ENCODE measurements at places on chromosomes 12 and 14.

GRCh38 chr14:55514819-55515490 is 65.1 kb upstream of the KTN1 start:
- no peak for DNase-seq

DNA sequence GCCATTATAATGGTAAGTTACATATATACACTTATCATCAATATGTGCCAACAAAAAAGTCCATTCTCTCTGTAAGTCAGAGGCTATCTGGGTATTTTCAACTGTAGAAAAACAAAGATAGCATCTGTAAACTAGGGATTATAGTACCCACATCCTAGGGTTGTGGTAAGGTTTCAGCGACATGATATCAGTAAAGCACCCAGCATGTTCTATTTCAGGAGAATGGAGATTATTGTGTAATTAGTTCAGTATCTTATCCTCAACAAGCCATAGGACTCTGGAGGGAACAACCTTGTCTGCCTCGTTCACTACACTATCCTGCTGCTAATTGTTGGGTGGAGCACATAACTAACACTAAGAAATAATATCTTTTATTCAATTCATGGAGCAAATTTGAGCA is 19.7 kb upstream of the CKAP4 start:
- DNase-seq: no peak

DNA sequence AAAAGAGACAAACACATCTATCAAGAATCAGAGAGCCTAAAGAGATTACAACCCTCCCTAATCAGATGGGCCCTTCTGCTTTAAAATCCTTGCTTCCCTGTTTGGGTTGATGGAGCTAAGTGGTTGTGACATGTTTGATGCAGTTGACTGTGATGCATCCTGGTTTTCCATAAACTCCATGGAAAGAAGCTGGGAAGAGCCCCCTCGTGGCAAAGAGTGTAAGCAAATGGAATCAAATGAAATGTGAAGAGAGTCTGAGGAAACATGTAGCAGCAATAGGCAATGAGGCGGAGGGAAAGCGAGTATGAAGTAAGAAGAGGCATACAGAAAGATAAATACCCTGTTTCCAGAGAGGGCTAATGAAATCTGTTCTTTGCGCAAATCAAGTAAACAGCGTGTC is 70.4 kb upstream of the SLCO1C1 start:
- no peak for DNase-seq

DNA sequence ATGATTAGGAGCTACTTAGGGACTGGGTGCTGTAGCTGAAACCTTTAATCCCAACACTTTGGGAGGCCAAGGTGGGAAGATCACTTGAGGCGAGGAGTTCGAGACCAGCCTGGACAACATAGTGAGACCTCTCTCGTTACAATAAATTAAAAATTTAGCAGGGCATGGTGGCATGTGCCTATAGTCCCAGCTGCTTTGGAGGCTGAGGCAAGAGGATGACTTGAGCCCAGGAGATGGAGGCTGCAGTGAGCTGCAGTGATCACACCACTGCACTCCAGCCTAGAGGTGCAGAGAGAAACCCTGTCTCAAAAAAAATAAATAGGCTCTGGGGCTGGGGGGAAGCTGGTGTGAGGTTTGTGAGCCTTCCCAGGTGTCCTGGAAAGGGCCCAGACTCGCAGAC is 97.2 kb downstream of the FBXL14 start:
- DNase-seq: peak; percentile 82

GRCh38 chr14:63795532-63795931 is 57.3 kb upstream of the SYNE2 start:
- DNase-seq: no peak

- DNase-seq: no peak
Observed at GRCh38 chr12:31325524-31325875, 450 bp downstream of the SINHCAF start.

DNA sequence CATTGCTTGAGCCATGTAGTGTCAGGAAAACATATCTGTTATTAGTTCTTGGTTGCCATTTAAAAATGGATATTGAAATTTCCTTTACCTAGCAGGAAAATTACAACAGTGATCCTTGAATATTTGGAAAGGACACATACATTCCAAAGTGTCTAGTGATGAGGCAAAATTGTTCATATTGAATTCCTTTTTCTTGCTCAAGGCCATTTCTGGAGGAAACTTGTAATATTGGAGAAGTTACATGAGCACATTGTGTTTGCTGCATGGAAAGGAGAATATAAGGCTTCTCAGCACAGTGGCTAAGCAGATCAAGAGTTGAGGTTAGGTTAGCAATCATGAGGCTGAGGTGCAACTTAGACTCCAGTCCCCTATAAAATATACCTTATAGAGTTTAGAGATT is 121.9 kb downstream of the PDE3A start:
- no peak for DNase-seq

- no peak for DNase-seq
Observed at GRCh38 chr12:115353467-115353866, 669.5 kb upstream of the TBX3 start.

- DNase-seq: no peak
Observed at GRCh38 chr12:73452672-73453469, 1084.8 kb upstream of the ATXN7L3B start.

GRCh38 chr12:54206791-54207190 is 18.0 kb upstream of the SMUG1 start:
- no peak for DNase-seq

GRCh38 chr14:24096545-24097181 is 2.6 kb downstream of the PCK2 start:
- DNase-seq: no peak

DNA sequence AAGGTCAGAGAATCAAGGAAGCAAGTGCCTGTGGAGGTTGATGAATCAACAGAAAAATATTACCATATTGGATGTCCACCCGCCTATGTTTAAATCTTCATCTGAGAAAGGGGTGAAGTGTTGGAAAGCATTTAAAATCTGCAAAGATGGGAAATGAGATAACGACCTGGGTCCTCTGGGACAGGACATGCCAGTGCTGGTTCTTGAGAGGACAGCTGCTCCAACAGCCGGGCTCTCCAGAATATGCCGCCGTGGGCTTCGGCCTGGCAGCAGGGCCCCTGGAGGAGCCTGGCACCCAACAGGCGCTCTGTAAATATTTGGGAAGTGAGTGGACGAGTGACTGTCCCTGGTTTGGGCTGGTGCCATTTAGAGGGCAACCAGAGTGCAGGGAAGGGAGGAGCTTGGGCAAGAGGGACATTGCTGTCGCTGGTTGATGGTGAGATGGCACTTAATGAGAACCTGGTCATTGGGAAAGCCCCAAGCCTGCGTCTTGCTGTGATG is 129.9 kb downstream of the KCNA5 start:
- DNase-seq: no peak

- no peak for DNase-seq
Observed at GRCh38 chr14:105294142-105294597, 6.6 kb downstream of the BRF1 start.

DNA sequence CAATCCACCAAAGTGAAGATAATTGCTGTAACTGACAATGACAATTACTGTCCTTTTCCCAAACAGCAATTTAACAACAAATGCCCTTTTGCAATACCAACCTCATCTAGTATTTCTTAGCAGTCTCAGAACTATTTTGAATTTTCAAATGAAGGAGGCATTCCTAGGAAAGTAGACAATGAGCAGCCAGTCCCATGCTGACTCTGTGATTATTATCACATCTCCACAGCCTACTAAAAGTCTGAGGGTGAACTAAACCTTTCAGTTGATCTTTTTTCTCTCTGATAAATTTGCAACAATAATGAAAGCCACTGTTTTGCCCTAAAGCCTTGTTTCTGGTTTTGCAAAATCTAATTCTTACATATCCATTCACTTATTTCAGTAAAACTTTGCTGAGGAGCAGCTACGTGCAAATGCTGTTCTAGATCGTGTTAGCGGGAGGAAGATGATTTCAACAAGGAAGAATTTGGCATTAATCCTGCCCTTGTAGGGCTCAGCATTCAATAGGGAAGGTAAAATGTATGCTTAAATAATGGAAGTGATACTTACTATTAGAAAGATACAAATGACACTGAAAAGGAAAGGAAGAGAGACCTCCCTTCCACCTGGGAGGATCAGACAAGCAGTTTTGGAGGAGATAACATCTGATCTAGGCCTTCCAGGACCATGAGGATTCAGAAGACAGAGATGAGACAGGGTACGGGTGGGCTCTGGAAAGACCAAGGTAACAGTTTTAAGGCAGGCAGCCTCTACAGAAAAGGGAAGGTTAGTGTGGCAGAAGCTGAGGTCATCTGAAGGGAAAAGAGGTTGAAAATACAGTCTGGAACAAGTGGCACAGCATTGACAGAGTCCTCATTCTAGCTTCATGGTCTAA is 47.4 kb downstream of the SLC38A1 start:
- no peak for DNase-seq

DNA sequence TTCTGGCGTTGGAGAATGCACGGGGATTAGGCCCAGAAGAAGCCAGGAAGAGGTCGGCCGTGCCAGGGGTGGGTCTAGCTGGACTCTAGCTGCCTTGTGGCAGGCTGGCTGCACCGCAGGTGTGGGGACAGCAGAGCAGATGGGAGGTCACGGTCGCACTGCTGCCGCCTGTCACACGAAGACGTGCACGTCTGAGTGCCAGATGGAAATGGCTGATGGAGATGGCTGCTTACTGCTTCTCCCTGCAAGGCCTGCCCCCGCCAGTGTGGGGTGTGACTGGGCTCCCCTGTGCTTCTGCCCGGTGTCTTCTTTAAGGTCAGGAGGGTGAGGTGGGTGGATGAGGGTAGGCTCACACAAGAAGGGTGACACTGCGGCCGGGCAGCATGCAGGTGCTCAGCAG is 79.0 kb downstream of the MOK start:
- no peak for DNase-seq

GRCh38 chr12:121128908-121129810 is 3.5 kb upstream of the P2RX7 start:
- no peak for DNase-seq

DNA sequence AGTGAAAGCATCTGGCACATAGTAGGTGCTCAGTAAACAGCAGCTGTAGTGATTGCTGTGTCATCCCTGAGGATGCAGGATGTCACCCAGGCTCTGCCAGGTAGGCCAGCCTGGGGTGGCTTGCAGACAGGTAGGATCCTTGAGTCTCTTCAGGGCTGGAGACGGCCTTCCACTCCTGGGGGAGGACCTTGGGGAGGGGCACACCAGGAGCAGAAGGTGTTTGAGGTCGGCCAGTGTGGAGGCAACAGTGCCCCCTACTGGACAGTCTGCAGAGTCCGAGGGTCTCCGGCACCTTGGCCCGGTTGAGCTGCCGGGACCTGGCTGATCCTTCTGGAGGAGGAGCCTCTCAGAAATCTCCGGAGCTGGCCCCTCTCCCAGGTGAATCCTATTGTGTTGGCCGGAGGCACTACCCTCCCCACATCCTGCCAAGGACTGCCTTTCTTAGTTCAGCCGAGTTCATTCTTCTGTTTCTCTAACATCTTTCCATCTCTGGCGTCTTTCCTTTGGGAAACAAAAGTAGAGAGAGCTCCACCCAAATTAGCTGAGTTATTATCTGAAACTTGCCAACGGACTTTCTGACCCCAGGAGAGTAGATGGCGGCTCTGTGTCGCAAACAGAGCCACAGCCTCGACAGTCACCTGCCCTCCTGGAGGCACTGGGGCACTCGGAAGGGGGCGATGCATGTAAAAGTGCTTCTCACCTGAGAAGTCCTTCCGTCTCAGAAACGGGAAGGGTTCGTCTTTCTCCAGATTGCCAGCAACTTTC is 41.8 kb upstream of the CLMN start:
- no peak for DNase-seq

DNA sequence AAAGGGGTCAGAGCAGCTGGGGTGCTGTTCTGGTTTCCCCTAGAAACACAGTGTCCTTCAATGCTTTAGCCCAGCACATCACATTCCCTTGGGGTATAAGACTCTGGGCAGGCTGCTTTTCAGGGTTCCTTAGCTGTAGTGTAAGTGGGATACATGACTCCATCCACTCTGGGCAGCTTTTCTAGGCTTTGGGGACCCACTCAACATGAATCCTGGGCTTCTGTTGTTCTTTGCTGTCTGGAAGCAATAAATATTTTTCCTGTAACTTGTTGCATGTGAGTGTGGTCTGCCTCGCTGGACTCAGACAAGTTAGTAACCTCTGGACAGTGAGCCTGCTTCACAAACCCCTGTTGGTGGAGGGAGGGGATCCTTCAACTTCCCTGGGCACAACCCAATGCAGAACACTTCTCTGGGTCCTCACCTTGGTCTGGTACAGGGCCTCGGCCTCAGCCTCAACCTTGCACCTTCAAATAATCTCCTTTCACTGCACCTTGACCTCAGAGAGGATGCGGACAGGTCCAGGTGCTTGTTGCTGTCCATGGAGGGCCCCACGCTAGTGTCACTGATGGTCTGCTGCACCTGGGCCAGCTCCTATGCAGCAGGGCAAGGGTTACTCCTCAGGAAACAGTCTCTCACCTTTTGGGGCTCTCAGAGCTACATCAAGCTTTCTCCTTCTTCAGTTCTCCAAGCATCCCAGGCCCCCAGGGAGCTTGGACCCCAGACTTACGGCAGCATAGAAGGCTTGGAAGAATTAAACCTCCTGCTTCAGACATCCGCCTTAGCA is 13.5 kb upstream of the KRT73 start:
- peak; percentile 77 for DNase-seq

DNA sequence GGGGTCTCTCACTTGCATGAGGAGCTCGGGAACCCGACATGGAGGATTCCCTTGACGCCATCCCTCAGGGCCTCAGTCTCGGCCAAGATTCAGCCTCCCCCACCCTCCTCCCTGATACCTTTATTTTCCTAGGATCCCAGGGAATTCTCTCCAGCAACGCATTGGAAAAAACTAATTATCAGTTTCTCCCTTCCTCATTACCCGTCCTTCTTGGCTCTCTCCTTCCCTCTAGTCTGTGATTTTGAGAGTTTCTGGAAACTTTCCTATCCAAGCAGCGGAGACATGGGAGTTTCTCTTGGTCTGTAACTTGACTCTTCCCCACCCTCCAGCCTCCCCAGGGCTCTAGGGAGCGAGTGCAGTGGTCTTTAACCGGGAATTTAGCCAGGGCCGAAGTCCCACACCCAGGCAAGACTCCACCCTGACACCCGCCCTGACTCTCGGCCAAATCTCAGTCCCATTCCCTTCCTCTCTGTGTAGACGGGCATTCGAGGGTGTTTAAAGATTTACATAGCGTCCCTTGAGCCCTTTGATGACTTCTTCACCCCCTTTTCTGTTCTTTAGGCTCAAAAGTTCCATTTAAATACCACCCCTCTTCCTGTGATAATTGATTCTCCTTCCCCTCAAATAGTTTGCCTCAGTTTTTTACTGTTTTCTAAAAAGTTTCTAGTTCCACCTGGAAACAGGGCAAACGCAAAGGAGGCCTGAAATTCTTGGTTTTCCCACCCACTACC is 6.7 kb downstream of the HOXC5 start:
- DNase-seq: no peak

- no peak for DNase-seq
Observed at GRCh38 chr12:58299371-58299770, 358.0 kb downstream of the ATP23 start.

GRCh38 chr12:93573552-93574223 is 1.2 kb downstream of the SOCS2 start:
- DNase-seq: no peak

GRCh38 chr12:78457938-78458337 is 406.6 kb upstream of the SYT1 start:
- DNase-seq: no peak
